ENCODE measurements at places on chromosomes 1 and 21.

DNA sequence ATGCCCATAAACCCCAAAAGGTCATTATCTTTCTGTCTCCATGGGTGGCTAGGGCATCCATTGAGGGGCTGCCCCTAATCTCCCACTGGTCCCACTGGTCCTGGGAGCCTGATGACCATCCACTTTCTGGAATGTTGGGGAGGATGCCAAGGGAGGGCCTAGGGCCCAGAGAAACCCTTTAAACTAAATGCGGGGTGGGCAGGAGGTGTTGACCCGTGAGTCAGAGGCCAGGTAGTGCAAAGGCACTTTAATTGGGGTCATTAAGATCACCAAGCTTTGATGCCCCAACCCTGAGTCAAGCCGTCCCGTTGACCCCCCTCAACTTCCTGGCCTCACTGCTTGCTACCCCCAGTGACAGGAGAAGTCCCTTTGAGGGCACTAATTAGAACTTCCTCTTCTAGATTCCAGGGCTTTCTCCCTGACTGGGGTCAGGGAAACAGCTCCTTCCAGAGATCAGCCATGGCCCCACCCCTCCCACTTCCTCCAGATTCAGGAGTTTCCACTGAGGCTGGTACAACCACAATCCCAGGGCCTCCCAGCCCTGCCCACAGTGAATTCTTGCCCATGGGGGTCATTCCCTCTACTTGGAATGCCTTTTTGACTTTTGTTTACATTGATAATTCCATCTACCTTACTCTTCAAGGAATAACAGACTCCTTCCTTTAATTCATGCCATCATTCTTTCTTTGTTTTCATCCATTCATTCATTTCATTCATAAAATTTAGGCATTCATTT, 15.5 kb upstream of the SERINC2 start:
- no peak for DNase-seq

- no peak for DNase-seq
These were observed 112.1 kb upstream of the SLC45A1 start for GRCh38 chr1:8205771-8206170.

GRCh38 chr1:56821462-56821797, 2.2 kb upstream of the FYB2 start:
- no peak for DNase-seq

DNA sequence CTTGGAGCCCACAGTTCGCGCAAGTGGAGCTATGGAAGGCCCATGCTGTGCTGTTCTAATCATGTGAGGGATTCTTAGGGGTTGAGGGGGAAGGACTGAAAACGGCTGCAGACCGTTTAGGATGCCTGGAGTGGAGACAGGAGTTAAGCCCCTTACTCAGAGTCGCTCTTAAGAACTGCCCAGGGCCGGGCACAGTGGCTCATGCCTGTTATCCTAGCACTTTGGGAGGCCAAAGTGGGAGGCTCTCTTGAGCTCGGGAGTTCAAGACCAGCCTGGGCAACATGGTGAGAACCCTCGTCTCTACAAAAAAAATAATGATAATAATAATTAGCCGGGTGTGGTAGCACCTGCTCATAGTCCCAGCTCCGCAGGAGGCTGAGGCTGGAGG, 1.1 kb downstream of the ZNF672 start:
- DNase-seq = no peak

GRCh38 chr1:19672237-19672636, 7.6 kb downstream of the HTR6 start:
- DNase-seq = no peak

DNA sequence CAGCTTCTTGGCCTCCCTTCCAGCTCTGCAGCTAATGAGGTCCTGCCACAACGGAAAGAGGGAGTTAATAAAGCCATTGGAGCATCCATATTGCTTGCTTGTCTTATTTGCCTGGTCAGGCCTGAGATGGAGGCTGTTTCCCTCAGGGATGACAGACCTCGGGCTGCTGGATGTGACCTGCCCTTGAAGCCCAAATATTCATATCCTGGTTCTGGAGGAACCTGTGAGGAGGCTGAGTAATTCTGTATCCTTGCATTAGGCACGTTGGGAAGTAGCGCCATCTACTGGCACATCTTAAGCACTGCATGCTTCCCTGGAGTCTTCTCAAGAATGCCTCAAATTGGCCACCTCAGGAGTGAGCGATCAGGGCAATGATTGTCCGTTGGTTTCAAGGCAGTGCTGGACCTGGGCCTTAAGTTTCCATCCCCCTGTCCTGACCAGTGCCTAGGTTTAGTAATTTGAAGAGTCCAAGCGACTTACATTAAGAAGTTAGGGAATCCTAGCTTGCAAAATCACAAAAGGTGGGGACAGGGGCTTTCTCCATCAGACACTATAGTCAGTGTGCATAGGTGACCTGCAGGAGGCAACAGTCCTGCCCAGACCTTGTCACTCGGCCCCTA, 13.8 kb upstream of the NASP start:
- peak; percentile 69 for DNase-seq

GRCh38 chr21:35561116-35561515, 499.2 kb downstream of the SETD4 start:
- DNase-seq = no peak

- peak; percentile 68 for DNase-seq
These were observed 471.7 kb upstream of the VAMP3 start for GRCh38 chr1:7299329-7299799.

- DNase-seq = no peak
These were observed 75.5 kb downstream of the NPHP4 start for GRCh38 chr1:5916572-5917280.

GRCh38 chr1:25447547-25447946, 16.9 kb downstream of the MACO1 start:
- no peak for DNase-seq

GRCh38 chr21:29763674-29764073, 176.1 kb downstream of the GRIK1 start:
- no peak for DNase-seq

- DNase-seq = no peak
These were observed 8.6 kb upstream of the PPFIA4 start for GRCh38 chr1:203017692-203018091.

DNA sequence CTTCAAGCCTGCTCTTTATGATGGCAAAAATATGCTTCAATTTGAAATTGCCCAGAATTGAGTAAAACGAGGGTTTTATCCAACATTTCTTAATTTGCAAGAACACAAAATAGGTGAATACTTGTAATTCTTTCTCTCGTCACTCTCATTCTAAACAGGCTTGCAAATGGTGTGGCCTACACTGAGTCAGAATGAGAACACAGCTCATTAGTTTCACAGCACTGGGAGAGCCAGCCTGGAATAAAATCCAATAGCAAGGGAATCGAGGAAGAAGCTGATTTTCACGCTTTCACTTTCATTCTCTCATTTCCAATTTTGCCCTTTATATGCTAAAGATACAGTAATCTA, 537.5 kb downstream of the LTN1 start:
- DNase-seq = no peak

DNA sequence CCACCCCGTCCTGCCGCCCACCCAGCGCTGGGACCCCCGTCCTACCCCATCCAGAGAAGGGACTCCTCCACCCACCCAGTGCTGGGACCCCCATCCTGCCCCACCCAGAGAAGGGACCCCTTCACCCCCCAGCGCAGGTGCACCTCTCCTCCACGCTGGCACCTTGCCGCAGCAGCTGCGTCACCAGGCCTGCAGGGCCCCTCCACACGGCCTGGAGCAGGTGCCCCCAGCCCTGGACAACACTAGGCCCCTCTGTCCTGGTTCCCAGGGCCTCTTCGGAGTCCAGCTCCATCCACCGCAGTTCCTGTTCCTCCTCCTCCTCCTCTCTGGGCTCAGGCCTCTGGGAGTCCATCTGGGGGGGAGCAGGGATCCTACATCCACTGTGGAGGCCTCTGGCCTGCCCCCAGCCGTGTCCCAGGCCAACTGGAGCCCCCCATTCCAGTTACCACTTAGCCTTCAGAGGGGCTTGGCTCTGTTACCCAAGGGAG, 378 bp downstream of the ANKRD65 start:
- no peak for DNase-seq

- no peak for DNase-seq
These were observed 361.4 kb upstream of the PTBP2 start for GRCh38 chr1:96360036-96360795.

- DNase-seq = peak; percentile 54
These were observed 30.0 kb downstream of the LRRC3 start for GRCh38 chr21:44485254-44485793.

GRCh38 chr1:36095760-36096405, 7.2 kb downstream of the ADPRS start:
- DNase-seq = no peak

DNA sequence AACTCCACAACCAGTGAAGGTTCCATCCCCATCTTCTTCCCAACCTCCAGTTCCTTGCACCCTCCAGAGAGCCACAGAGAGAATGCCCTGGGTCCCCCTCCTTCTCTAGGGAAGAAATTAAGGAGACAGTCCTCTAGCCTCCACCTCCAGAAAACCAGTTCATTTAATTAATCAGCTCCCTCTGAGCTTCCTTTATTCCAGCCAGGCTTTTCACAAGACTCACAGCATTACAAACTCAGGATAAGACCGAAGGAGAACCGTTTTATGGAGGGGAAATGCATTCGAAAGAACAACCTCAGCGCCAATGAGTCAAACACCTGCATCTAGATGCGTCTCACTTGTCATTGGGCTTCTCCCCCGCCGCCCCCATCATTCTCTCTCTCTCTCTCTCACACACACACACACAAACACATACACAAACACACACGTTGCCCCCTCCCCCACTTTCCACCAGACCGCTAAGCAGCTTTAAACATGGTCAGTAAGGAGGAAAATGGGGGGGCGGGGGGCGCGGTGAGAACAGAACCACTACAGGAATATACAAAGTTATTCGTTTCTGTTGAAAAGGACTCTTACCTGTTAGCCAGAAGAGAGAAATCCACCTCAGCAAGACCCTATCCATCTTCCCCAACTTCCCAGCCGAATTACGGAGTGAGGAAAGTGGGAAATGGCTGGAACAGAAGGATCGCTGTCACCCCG, 544 bp downstream of the ILDR2 start:
- no peak for DNase-seq

DNA sequence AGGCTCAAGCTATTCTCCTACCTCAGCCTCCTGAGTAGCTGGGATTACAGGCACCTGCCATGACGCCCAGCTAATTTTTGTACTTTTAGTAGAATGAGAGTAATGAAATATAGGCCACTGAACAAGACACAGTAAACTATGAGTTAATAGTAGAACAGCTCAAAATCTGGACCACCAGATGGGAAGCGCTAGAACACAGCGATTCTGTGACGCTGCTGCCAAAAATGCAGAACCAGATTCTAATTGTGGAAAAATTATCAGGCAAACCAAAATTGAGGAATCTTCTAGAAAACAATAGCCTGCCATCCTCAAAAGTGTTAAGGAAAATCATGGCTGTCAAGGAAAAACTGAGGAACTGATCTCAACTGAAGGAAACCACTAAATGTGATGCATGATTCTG, 111.4 kb upstream of the TIAM1 start:
- DNase-seq = no peak

GRCh38 chr1:174812016-174812415, 187.7 kb upstream of the CACYBP start:
- no peak for DNase-seq

DNA sequence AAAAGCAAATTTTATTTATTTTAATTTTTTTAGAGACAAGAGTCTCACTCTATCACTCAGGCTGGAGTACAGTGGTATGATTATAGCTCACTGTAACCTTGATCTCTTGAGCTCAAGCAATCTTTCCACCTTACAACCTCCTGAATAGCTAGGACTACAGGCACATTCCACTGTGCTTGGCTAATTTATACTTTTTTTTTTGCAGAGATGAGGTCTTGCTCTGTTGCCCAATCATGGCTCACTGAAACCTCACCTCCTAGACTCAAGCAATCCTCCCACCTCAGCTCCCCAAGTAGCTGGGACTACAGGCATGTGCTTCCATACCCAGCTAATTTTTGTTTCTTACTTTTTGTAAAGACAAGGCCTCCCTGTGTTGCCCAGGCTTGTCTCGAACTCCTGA, 49.5 kb downstream of the DR1 start:
- DNase-seq = no peak

DNA sequence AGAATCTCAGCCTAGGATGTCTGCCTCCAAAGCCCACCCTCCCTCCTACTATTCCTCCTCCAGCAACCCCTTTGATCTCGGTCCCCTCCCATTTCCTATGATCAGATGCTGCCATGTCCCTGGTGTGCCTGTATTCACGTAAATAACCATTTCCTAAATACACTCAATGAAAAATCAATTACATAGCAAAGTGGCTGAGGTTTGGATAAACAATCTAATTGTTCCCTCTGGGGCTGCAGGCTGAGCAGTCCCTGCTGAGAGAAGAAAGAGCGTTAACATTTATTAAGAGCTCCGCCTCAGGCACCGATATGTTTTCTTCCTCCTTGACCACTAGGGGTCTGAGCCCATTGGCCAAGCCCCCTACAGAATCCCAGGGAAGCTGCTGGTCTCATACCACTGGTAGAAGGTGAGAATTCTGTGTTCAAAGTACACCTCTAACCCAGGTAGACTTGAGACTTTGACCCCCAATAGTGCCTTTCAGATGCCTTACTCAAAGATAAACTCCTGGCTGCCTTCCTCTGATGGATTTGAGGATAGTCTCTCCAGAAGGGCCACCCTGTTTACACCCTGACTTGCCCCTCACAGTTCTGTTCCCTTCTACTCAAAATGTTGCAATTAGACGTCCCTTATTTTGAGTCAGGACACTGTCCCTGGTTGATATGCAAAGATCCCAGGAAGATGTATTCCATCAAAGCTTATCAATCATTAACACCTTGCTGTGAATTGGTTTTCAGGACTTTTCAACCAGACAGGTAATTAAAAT, 33.9 kb upstream of the CAMK1G start:
- DNase-seq = no peak

DNA sequence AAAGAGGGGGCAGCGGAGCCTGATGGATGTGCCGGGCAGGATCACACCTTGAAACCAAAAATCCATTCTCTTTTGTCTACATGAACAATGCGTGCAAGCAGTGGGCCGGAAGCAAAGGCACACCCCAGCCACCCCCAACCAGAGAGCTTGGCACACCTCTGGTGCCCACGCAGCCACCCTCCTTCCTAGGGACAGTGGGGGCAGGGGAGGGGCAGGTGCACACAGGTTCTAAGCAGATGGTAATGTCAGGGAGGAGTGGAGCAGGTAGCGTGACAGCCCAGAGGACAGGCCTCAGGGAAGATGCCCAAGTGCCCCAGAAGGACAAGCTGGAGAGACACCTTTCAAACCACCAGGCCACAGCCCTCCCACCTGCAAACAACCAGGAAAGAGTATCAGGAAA, 36.5 kb downstream of the SYF2 start:
- DNase-seq = peak; percentile 27

DNA sequence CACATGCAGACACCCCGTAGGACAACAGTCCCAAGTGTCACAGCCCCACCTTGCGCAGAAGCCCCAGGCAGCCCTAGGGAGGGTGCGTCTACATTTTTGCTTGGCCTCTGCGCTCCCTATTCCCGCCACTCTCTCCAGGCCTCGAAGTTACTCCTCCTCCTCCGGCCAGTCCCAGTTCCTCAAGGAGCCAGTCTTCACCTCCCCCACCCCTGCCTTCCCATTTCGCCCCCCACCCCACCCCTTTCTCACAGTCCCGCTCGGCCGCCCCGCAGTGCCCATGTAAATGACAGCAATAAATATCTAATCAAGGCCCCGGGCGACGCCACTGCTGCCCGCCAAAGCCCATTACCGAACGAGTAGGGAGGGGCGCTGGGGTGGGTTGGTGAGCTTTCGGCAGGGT, 3.2 kb downstream of the DMBX1 start:
- no peak for DNase-seq

- no peak for DNase-seq
These were observed 237.7 kb downstream of the SLC45A1 start for GRCh38 chr1:8555582-8555981.

GRCh38 chr1:30083800-30084464, 639.5 kb downstream of the MATN1 start:
- peak; percentile 10 for DNase-seq

- DNase-seq = no peak
These were observed 197.8 kb downstream of the HIVEP3 start for GRCh38 chr1:41720861-41721410.

GRCh38 chr1:99069146-99069545, 64.5 kb upstream of the PLPPR5 start:
- DNase-seq = no peak
